A549 treated with GW870086 at 1 μM for 4 hours (cell line): ENCODE measurements at places on chromosomes 2 and 18. TPM values are rescaled to one million over a fixed set of nuclear protein-coding genes. Genes with fewer than 3 reads are reported as not detected.

REG1B gene
- not detected in 5 replicates for total RNA-seq

ARHGEF33 gene
- total RNA-seq, result 0.02 TPM in 1 of 5 replicates, not detected in the others

GPD2 gene
- total RNA-seq, result 21.6 to 36.7 TPM (median 26.7 TPM) in 5 replicates

EGR4 gene
- total RNA-seq, result 0.09 to 0.42 TPM (median 0.24 TPM) in 4 of 5 replicates, not detected in the other

C2orf72 gene
- 5.2 to 8.3 TPM (median 7.4 TPM) in 5 replicates for total RNA-seq

TMEM198 gene
- 0.55 to 1.5 TPM (median 0.94 TPM) in 5 replicates for total RNA-seq

PLA2R1 gene
- 2.0 to 2.7 TPM (median 2.3 TPM) in 5 replicates for total RNA-seq

GRB14 gene
- total RNA-seq, result 6.2 to 8.4 TPM (median 6.8 TPM) in 5 replicates

HOXD3 gene
- total RNA-seq, result 0.07 to 0.20 TPM (median 0.13 TPM) in 4 of 5 replicates, not detected in the other

CTAGE1 gene
- not detected in 5 replicates for total RNA-seq

RTP5 gene
- not detected in 5 replicates for total RNA-seq

SGPP2 gene
- total RNA-seq, result 0.32 to 0.60 TPM (median 0.45 TPM) in 5 replicates

SEPTIN2 gene
- 220 to 280 TPM (median 269 TPM) in 5 replicates for total RNA-seq

DDX18 gene
- 61.1 to 72.8 TPM (median 69.2 TPM) in 5 replicates for total RNA-seq

DRC1 gene
- total RNA-seq, result 0.19 to 0.45 TPM (median 0.30 TPM) in 5 replicates

DLX1 gene
- 2.0 to 3.4 TPM (median 3.1 TPM) in 5 replicates for total RNA-seq

CPLX4 gene
- not detected in 5 replicates for total RNA-seq

R3HDM1 gene
- total RNA-seq, result 19.7 to 27.4 TPM (median 23.6 TPM) in 5 replicates

FOXD4L1 gene
- total RNA-seq, result 0.24 to 0.56 TPM (median 0.30 TPM) in 5 replicates

NT5DC4 gene
- total RNA-seq, result not detected in 5 replicates

OR6B2 gene
- not detected in 5 replicates for total RNA-seq

ANKRD29 gene
- total RNA-seq, result 10.6 to 17.8 TPM (median 16.6 TPM) in 5 replicates

IFT172 gene
- total RNA-seq, result 7.5 to 9.9 TPM (median 8.0 TPM) in 5 replicates

MTIF2 gene
- total RNA-seq, result 38.1 to 46.5 TPM (median 41.3 TPM) in 5 replicates

NAB1 gene
- 26.2 to 42.9 TPM (median 40.0 TPM) in 5 replicates for total RNA-seq

CHRNG gene
- not detected in 5 replicates for total RNA-seq

INHBB gene
- total RNA-seq, result 20.3 to 31.5 TPM (median 23.1 TPM) in 5 replicates

AQP12A gene
- not detected in 5 replicates for total RNA-seq

GULP1 gene
- 27.3 to 36.7 TPM (median 29.4 TPM) in 5 replicates for total RNA-seq

PID1 gene
- 3.0 to 4.0 TPM (median 3.7 TPM) in 5 replicates for total RNA-seq

UGT1A5 gene
- 0.09 to 0.13 TPM in 2 of 5 replicates, not detected in the others for total RNA-seq

ACMSD gene
- not detected in 5 replicates for total RNA-seq

SIX2 gene
- total RNA-seq, result 0.23 to 0.56 TPM (median 0.43 TPM) in 5 replicates

C1QL2 gene
- total RNA-seq, result 0.18 to 0.57 TPM (median 0.34 TPM) in 5 replicates

GAL3ST2 gene
- total RNA-seq, result 0.10 to 0.34 TPM (median 0.13 TPM) in 5 replicates

TRIM43 gene
- total RNA-seq, result 0.13 TPM in 1 of 5 replicates, not detected in the others

GAREM2 gene
- 6.1 to 8.5 TPM (median 7.1 TPM) in 5 replicates for total RNA-seq

YPEL5 gene
- 40.8 to 58.4 TPM (median 48.6 TPM) in 5 replicates for total RNA-seq

EFR3B gene
- 11.3 to 13.7 TPM (median 12.3 TPM) in 5 replicates for total RNA-seq

B4GALT6 gene
- 4.5 to 7.5 TPM (median 6.4 TPM) in 5 replicates for total RNA-seq

UGT1A10 gene
- total RNA-seq, result 0.07 to 0.49 TPM (median 0.11 TPM) in 4 of 5 replicates, not detected in the other

PARD6G gene
- 2.5 to 3.5 TPM (median 3.2 TPM) in 5 replicates for total RNA-seq

GPR55 gene
- not detected in 5 replicates for total RNA-seq

MFF gene
- total RNA-seq, result 103 to 109 TPM (median 108 TPM) in 5 replicates

UGT1A8 gene
- total RNA-seq, result 0.07 to 0.28 TPM in 2 of 5 replicates, not detected in the others

CD8B2 gene
- total RNA-seq, result not detected in 5 replicates

CKAP2L gene
- total RNA-seq, result 10.5 to 16.2 TPM (median 13.9 TPM) in 5 replicates

LIMS3 gene
- total RNA-seq, result not detected in 5 replicates

C2orf15 gene
- total RNA-seq, result 0.25 to 0.71 TPM (median 0.47 TPM) in 5 replicates

IGFBP5 gene
- total RNA-seq, result 0.11 to 0.32 TPM (median 0.13 TPM) in 5 replicates

ITGA4 gene
- total RNA-seq, result 1.2 to 2.6 TPM (median 1.7 TPM) in 5 replicates

GCG gene
- not detected in 5 replicates for total RNA-seq

TUBA4B gene
- 0.13 to 0.34 TPM (median 0.19 TPM) in 3 of 5 replicates, not detected in the others for total RNA-seq

CABYR gene
- total RNA-seq, result 12.4 to 16.9 TPM (median 13.0 TPM) in 5 replicates

REG3G gene
- not detected in 5 replicates for total RNA-seq

CPS1 gene
- total RNA-seq, result 9.2 to 12.1 TPM (median 10.4 TPM) in 5 replicates

CD302 gene
- total RNA-seq, result 1.7 to 2.4 TPM (median 2.1 TPM) in 5 replicates
